Activated CD8-positive, alpha-beta memory T cell treated with anti-CD3 and anti-CD28 coated beads, Interleukin-2, amount 10 ng/mL, durations not matched to agents 7 days and 5 days (primary cell): ENCODE measurements at places on chromosomes 7 and 10.

- DNase-seq: no peak
Measured at GRCh38 chr7:130951303-130951975, 217.4 kb upstream of the KLF14 start.

GRCh38 chr7:72152161-72153131 lies 259.7 kb downstream of the CALN1 start:
- DNase-seq: no peak

DNA sequence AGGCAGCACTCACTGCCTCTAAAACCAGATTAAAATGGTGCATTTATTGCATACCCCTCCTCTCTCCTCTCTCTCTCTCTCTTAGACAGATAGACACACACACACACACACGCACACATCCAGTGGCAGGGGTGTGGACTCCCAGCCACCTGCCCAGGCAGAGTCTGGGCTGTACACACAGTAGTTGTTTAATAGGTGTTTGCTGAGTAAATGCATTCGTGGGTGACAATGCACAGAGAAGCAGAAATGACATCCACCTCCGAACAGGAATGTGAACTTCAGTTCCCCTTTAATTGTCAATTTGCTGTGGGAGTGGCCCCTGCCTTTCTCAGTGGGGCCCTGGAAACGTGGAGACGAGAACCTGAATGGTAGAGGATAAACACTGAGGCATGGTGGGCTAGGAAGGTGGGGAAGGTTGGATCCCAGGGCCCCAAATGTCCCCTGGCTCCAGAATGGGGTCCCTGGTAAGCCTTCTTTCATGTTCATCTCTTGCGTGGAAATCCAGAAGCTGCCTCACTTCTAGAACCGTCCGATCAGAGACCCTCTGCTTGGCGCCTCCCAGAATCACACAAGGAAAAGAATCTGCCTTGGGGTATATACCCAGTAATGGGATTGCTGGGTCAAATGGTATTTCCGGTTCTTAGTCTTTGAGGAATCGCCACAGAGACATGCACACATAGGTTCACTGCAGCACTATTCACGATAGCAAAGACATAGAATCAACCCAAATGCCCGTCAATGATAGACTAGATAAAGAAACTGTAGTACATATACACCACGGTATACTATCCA lies 58.5 kb upstream of the ECHDC3 start:
- no peak for DNase-seq

DNA sequence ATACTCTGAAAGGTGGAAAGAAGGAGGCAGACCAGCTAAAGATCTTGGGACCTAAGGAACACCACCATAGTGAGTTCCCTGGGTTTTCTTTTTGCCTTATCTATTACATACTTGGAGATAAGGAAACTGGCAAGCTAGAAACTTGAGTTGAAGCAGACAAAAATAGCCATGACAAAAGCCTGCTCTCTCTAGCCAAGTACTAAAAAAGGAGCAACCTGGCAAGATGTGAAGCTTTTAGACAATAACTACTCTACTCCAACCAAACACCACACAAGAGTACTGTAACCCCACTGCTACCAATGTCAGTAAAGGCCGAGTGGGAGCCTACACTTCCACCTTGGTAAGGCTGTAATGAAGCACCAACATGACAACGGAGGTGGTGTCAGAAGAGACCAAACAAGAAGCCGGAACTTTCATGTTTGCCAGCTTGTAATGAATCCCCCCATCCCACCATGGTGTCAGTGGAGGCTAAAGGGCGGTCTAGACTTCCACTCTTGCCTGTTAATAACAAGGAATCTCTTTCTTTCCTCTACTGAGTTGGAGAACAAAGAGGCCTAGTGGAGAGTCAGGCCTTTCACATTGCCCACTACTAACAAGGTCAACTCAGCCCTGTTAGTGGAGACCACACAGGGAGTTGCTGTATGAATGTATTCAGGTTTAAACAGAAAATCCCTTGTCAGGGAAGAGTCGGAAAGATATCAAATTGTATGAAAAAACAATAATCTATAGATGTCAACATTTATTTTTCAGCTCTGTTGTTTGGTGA lies 55.8 kb upstream of the DYNC1I1 start:
- no peak for DNase-seq

GRCh38 chr10:24205821-24206220 lies 3.1 kb upstream of the KIAA1217 start:
- no peak for DNase-seq

GRCh38 chr7:93968911-93969620 lies 35.1 kb downstream of the BET1 start:
- no peak for DNase-seq

- no peak for DNase-seq
Measured at GRCh38 chr10:28429573-28430216, 103.2 kb upstream of the WAC start.

DNA sequence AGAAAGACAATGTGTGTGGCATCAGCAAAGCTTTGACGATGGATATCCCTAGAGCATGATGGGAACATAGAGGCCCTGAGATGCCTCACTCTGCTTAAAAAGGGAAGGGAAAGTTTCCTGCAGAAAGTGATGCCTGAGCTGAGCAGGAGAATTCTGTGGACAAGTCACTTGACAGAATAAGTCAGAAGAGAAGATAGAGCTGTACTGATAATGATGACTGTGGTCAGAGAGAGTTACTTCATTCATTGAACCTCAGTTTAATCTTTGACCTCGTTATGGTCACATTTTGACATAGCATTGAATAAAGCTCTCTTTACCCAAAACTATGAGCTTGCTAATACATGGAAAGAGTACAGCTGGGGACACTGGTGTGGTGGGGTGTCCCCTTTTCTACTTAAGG lies 7.6 kb downstream of the CUBN start:
- DNase-seq: no peak

DNA sequence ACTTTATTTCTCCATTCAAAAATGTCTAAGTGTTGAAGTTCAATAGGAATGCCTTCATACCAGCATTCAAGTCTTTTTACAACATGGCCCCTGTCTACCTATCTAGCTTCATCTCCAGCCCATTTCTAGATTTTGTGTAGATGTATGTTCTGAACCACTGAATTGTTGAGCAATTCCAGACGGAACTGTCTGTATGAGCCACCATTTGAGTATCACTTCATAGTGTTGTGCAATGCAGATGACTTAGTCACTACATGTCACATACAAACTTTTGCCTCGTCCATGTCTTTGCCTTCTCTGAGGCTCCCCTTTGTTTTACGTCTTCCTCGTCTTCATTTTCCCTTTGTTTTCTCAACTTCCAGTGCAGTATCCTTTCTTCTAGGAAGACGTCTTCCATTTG lies 118.1 kb downstream of the INHBA start:
- no peak for DNase-seq

DNA sequence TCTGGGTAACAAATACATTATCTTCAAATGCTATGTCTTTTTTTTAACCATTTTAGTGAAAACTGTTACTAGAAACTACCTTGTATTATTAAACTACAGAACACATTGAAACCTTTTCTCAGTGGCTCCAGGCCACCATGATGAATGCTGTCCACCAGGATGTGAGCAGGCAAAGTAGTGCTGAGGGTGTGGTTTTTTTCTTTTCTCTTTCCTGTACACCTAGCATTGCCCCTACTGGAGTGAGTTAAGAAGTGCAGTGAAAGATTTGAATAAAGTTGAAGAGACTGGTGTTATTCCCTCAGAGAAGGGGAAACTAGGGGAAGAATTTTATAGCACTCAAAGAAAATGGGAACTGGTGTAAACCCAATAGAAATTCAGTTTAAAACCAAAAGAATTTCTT lies 120.0 kb upstream of the SAMD8 start:
- no peak for DNase-seq

DNA sequence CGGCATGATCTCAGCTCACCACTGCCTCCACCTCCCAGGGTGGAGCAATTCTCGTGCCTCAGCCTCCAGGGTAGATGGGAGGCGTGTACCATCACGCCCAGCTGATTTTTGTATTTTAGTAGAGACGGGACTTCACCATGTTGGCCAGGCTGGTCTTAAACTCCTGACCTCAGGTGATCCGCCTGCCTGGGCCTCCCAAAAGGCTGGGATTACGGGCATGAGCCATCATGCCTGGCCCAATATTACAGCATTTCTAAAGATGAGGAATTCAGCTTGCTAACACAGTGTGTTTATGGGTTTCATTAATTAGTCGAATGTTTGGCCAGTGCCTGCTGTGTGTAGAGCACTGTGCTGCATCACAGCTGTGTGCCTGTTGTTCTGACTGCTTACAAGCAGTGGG lies 3.7 kb downstream of the WDR37 start:
- DNase-seq: no peak

DNA sequence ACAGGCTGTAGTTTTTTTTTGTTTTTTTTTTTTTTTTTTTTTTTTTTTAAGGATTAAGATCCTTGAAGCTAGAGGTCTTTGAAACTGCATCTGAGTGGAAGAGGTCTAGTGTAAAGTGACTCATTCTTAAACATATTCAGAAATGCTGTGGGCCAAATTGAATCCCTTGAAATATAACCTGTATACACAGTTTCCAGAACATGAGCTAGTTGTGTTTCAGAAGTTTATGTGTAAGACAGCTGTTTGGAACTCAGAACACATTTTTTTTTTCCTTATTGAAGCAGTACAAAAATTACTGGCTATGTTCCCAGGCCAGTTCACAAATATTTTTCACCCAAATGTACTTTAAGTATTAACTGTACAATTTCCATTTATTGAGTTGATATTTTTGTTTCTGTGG lies 67.9 kb downstream of the PPP1R9A start:
- DNase-seq: no peak

DNA sequence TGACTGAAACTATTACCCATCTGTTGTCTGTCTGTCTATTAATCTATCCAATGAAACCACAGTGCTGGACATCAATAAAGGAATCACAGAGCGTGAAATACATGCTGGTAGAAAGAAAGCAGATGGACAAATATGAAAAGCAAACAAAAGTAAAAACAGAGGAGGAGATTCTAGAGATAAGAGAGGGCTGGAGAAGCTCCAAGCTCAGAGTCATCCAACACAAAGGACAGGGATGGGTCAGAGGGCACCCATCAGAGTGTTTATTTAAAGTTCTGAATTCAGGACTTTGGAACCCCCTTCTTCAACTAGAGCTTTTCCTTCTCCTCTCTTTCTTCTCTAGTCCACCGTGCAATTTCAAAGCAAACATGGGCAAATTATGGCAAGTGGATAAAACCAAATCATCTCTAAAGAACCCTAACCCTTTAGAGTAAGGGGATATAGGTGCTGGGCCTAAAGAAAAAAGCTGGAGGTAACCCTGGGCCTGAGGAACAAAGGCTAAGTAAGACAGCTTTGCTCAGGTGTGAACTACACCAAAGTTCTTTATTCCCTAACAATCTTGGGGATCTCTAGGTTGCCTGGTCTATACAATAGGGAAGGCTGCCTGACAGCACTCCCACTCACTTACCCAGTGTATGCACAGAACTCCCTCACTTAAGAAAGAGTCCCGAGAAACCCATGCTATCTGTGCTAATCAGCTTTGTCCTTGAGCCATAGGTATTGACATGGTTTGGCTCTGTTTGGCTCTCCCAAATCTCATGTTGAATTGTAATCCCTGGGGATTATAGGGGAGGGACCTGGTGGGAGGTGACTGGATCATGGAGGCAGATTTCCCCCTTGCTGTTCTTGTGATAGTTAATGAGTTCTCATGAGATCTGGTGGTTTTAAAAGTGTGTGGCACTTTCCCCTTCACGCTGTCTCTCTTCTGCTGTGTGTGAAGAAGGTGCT lies 97.0 kb downstream of the BAMBI start:
- DNase-seq: no peak

DNA sequence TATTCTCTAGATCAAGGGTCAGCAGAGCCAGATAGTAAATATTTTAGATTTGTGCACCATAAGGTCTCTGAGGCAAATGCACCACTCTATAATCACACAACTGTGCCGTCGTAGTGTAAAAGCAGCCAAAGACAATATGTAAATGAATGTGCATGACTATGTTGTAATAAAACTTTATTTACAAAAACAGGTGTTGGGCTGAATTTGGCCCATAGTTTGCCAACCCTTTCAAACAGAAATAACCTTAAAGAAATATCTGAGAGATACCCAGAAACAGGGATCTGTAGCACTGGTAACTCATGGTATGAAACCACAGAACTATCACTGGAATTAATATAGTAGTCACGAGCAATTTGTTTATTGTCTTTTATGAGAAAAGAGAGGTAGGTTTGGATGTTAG lies 86.0 kb downstream of the ARID5B start:
- no peak for DNase-seq

- DNase-seq: no peak
Measured at GRCh38 chr10:100660945-100661344, 84.4 kb upstream of the PAX2 start.

DNA sequence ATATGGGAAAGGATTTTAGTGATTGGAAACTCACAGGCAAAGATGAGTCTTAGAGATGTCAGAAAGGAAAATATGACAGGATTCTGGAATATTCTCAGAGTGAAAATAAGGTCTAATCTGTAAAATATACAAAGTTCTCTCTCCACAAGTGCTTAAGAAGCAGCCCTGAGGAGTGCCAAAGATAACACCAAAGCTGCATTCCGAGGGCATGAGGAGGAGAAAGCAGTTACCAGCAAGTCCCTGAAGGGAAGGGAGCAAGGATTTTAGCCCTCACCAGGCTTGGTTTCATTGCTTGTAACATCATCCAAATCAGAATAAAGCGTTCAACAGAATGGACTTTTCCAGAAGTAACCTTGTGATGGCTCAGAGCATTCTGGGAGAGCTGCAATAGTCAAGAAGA lies 31.4 kb upstream of the DLX6 start:
- DNase-seq: no peak

DNA sequence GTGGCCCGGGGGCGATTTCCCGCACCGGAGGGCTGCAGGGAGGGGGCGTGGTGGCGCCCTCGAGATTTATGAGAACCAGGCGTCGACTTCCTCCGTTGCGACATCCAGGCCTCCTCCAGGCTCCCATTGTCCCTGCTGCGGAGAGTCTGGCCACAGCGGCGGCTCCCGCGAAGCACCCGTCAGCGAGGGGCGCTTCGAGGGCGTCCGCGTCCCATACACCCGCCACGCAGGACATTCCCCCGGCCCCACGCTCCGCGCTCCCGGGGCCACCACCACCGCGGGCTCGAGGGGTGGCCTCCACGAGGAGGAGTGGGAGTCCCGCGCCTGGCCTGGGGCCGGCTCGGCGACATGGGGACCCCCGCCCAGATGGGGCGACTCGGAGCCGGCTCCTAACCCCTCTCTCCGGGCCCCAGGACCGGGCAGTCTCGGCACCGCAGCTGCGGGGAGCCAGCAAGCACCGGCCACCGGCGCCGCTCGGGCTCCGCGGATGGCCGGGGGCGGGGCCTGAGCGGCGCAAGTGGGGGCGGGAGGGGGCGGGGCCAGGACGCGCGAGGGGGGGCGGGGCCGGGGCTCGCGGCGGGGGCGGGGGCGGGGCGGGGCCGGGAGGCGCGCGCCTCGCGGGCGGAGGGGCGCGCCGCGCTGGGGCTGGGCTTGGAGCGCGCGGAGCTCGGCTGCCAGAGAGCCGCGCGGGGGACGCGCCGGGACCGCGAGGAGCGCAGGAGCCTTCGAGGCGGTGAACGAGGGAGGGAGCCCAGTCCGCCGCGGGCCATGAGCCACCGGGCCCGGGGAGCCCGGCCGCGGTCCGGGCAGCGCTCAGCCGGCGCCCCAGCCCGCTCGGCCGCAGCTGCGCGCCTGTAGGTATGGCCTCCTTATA lies at the start of gene SH2B2:
SH2B2 (plus strand) TSS at position 632 of the 874 bp plus-strand sequence. CDS start 13,683 bp downstream, outside the sequence.
- DNase-seq: no peak
